WTC11 (cell line): ENCODE measurements at places on chromosomes 6 and 20.

DNA sequence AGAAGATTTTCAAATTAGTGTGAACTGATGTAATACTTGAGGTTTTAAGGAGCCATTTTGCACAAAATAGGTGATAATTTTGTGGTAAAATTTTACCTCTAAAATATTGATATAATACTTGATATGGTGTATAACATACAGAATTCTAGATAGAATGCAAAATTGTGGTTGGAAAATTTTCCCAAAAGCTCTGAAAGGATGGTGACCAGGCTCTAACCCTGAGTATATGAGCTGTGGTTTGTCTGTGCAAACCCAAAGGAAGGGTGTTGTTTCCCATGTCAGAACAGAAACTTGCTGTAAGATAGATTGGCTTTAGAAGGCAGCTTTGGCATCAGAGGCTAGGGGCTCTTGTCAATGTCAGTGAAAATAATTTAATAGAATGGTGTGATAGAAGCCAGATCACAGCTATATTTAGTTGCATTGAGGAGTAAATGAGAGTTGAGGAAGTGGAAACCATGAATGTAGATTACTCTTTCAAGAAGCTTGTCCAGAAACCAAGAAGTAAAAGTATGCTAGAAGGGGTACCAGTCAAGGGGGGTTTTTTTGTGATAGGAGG is 257.7 kb downstream of the FARS2 start:
- H3K36me3 ChIP-seq: no peaks in the 10 kb centered on the region
- H3K4me3 ChIP-seq: no peak overlapping the region
- H3K4me1 ChIP-seq: no peaks in the 10 kb centered on the region
- no peaks in the 10 kb centered on the region for H3K27me3 ChIP-seq
- H3K27ac ChIP-seq: no peak overlapping the region

DNA sequence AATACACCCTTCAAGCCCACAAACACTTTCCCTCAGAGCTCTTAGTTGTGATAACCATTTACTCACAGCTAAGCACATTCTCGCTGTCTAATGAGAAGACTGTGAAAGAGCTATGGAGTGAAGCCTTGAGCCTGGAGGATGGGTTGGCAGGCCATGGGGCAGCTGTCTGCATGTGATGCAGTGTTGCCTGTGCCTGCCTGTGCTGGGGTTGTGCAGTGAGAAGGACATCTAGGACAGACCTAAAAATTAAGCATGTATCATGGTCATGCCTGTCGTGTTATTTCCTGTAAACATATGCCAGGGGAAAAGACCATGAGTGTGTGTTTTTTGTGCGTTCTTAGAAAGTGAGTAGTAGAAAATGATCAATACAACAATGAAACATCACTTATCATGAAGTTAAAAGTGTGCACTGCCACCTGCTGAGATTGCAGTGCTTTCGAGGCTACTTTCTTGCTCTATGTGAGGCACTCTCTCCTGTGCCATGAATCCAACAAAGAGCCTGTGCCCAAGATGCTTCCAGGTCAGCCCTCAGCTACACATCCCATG is 8.1 kb upstream of the ZC3H12D start:
- H3K4me3 ChIP-seq: no peak overlapping the region
- no peaks in the 10 kb centered on the region for H3K4me1 ChIP-seq
- DNase-seq: no peak
- no peaks in the 10 kb centered on the region for H3K27me3 ChIP-seq
- no peaks in the 10 kb centered on the region for H3K36me3 ChIP-seq
- H3K27ac ChIP-seq: no peak overlapping the region

GRCh38 chr6:6191476-6191875 is 129.0 kb downstream of the F13A1 start:
- no peak overlapping the region for H3K4me3 ChIP-seq
- no peak for DNase-seq
- peaks cover 4% of the 10 kb centered on the region for H3K27me3 ChIP-seq

DNA sequence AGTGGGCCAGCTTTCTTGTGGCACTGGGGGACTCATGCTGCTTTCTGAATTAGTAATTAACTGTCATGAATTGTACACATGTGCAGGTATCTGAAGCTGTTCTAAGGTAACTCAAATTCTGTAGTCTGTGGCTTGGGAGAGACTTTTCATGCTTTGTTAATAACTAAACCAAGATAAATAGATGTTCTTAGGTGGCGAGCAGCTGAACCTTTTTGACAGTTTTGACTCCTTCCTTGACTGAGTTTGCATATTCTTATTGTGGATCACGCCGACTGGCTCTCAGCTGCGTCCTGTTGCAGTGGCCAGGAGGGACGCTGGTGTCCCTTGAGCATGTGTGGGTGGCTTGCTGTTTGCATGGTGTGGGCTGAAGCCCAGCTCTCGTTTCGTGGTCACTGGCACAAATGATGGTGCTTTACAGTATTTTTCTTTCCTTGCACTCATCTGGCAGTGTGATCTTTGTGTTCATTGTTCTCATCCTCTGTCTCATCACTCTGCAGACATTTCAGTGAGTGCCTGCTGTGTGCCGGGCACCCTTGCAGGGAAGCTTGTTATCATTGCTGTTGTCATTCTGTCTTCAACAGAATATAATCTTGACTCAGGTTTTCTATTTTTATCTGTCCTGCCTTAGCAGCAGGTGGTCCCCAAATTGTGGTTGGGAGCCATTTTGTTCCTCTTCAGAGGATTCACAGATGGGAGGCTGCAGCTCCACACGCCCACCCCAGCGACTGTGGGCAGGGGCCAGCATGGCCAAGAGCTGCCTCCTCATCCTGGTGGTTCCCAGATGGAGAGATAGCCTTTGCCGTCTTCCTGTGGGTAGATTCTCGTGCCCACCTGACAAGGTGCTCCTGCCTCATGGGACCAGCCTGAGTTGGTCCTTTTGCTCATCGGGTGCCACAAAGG is 39.6 kb downstream of the DUSP22 start:
- no peak overlapping the region for H3K4me3 ChIP-seq
- H3K27ac ChIP-seq: no peak overlapping the region
- peaks cover 3% of the 10 kb centered on the region; the same call in 1 of the 2 replicates for H3K27me3 ChIP-seq
- no peak for DNase-seq
- H3K4me1 ChIP-seq: no peaks in the 10 kb centered on the region

DNA sequence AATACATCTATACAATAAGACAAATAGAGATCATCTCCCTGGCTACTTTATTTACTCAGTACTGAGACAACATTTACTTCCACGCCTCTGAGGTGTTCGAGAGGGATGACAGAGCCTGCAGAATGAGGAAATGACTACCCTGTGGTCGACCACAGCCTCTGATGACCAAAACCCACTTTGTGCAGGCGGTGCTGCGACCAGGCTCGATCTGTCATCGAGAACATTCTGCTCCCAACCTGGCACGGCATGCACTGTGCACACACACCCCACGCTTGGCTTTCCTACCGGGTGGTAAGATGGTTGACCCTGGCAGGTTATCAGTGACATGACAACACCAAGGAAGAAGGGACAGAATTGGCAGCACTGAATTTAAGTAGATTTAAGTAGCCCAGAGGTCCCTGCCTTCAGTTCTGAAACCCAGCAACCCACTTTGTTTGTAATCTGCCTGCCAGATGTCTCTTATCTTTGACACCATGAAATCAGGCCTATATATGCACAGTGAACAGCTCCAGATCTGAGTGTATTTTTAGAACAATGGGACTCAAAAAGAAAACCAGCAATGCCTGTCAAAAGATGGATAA is 42.6 kb downstream of the TTI1 start:
- no peak overlapping the region for H3K27ac ChIP-seq
- peaks cover 4% of the 10 kb centered on the region; the same call in 1 of the 2 replicates for H3K4me1 ChIP-seq
- H3K36me3 ChIP-seq: peaks cover 34% of the 10 kb centered on the region
- no peak overlapping the region for H3K4me3 ChIP-seq
- no peaks in the 10 kb centered on the region for H3K27me3 ChIP-seq

GRCh38 chr20:25019381-25020155 is 27.0 kb upstream of the APMAP start:
- H3K27me3 ChIP-seq: no peaks in the 10 kb centered on the region; the same call in 1 of the 2 replicates
- H3K4me1 ChIP-seq: peaks cover 29% of the 10 kb centered on the region
- H3K36me3 ChIP-seq: no peaks in the 10 kb centered on the region
- no peak for DNase-seq

GRCh38 chr6:14743474-14744211 is 502.2 kb upstream of the JARID2 start:
- H3K4me1 ChIP-seq: 0 out of 2 replicates have a peak, but pooled peaks cover 4% of the 10 kb centered on the region
- no peaks in the 10 kb centered on the region for H3K27me3 ChIP-seq
- H3K27ac ChIP-seq: no peak overlapping the region
- H3K36me3 ChIP-seq: peaks cover 25% of the 10 kb centered on the region
- DNase-seq: no peak

DNA sequence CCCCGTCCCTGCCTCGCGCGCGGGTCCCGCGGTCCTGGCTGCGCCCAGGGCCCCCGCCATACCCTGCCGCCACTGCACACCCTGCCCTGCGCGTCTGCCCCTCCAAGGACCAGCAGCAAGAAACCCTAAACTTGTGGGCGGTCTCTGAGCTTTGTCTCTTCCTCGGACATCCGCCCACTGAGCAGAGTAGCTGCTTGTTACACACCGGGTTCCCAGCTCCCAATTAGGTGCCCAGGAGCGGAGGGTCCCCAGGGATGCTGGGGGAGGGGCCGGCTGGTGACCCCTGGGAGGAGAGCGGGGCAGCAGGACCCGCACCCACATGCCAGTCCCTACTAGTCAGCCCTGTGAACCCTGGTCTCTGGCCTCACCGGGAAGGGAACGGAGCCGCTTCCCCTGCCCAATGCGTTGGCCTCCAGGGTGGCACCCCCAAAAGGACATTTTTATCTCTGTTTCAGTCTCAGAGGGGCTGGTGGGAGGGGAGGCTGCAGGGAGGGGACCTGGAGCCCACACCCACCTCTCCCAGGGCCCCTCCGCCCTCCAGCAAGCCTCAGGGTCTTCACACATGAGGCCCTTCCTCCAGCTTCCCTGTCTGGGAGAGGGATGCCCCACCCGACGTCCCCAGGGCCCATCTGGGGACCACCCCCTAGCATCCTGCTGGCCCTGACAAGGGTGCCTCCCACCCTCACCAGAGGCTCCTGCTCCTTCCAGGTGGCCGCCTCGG is 10.5 kb downstream of the STMN3 start:
- H3K27me3 ChIP-seq: no peaks in the 10 kb centered on the region
- H3K4me3 ChIP-seq: peak overlapping the region; percentile 72
- H3K36me3 ChIP-seq: no peaks in the 10 kb centered on the region
- DNase-seq: peak; percentile 44

DNA sequence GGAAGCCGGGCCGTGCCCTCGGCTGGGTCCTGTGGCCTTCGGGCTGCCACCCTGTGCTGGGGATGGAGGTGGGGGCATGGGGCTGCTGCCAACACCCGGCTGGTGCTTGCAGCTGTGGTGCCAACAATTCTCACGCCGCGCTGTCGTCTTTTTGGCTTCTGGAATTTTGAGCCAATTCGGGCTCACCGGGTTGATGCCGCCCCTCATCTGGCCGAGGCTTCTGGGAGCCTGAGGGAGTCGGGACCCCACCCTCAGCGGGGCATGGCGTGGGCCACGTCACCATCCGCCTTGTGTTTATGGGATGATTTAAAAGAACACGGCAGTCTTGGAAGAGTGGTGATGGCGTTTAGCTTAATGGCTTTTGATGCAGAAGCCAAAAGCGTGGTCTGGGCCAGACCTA is 8.7 kb upstream of the NPBWR2 start:
- H3K4me1 ChIP-seq: peaks cover 5% of the 10 kb centered on the region
- 0 out of 2 replicates have a peak overlapping the region, but pooled peaks have one; percentile 36 for H3K27ac ChIP-seq
- no peak overlapping the region for H3K4me3 ChIP-seq
- H3K27me3 ChIP-seq: no peaks in the 10 kb centered on the region

GRCh38 chr20:10652185-10652584 is 21.6 kb downstream of the JAG1 start:
- no peak overlapping the region; the same call in 1 of the 2 replicates for H3K27ac ChIP-seq
- peaks cover 57% of the 10 kb centered on the region for H3K36me3 ChIP-seq
- H3K4me3 ChIP-seq: no peak overlapping the region
- no peaks in the 10 kb centered on the region for H3K27me3 ChIP-seq
- peaks cover 92% of the 10 kb centered on the region for H3K4me1 ChIP-seq
- DNase-seq: no peak

- no peaks in the 10 kb centered on the region for H3K27me3 ChIP-seq
- H3K4me3 ChIP-seq: no peak overlapping the region
- no peak overlapping the region for H3K27ac ChIP-seq
- DNase-seq: no peak
Observed at GRCh38 chr20:50261471-50262212, 71.0 kb downstream of the CEBPB start.

DNA sequence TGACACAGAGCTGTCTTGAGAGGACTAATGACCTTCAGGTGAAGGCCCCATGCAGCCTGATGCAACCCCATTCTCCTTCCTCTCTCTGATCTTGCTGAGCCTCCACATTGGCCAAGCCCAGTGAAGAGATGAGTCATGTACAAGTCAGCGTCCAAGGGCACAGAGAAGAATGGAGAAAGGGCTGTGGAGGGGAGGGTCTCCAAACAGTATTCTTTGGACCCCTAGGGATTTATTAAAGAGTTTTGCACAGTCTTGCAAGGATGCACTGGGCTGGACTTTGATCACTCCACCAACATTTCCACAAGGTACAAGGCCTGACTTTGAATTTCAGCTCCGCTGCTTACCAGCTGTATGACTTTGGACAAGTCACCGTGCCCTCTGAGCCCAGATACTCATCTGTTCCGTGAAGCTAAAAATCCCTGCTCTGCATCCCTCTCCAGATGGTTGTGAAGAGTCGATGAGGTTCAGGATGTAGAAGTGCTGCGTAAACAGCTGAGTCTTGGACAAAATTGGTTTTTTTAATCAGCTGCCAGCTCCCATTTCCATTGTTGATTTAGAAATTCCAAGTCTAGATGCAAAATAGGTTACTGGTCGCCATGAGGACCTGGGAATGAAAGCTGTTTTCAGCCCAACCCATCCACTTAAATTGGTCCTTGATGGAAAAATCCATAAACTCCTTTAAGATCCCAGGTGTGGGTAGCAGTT is 14.1 kb upstream of the KCNG1 start:
- no peaks in the 10 kb centered on the region for H3K4me1 ChIP-seq
- no peak for DNase-seq
- H3K4me3 ChIP-seq: no peak overlapping the region
- H3K36me3 ChIP-seq: peaks cover 4% of the 10 kb centered on the region
- peaks cover 5% of the 10 kb centered on the region; the same call in 1 of the 2 replicates for H3K27me3 ChIP-seq

DNA sequence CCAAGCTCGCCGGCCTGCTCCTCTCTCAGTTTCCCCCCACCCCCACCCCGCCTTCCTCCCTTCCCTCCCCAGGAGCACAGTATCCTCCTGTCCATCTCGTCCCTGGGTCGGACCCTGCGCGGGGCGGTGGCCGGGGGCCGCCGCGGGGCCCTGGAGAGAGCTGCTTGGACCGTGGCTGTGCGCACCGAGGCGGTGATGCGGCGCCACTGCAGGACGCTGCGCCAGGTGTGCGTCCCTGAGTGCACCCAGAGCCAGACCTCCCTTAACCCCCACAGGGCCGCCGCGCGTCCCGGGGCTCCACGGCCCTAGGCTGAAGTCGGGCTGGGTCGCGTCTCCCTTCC is 2.2 kb downstream of the C20orf204 start:
- H3K4me3 ChIP-seq: peak overlapping the region; percentile 63
- no peak for DNase-seq
- peaks cover 5% of the 10 kb centered on the region; the same call in 1 of the 2 replicates for H3K36me3 ChIP-seq
- H3K27me3 ChIP-seq: peaks cover 38% of the 10 kb centered on the region

GRCh38 chr6:86017236-86017635 is 374.6 kb upstream of the SYNCRIP start:
- H3K27ac ChIP-seq: no peak overlapping the region
- peaks cover 5% of the 10 kb centered on the region for H3K4me1 ChIP-seq
- DNase-seq: no peak
- H3K4me3 ChIP-seq: no peak overlapping the region
- H3K27me3 ChIP-seq: no peaks in the 10 kb centered on the region
